ENCODE measurements at places on chromosomes 6 and 20.

DNA sequence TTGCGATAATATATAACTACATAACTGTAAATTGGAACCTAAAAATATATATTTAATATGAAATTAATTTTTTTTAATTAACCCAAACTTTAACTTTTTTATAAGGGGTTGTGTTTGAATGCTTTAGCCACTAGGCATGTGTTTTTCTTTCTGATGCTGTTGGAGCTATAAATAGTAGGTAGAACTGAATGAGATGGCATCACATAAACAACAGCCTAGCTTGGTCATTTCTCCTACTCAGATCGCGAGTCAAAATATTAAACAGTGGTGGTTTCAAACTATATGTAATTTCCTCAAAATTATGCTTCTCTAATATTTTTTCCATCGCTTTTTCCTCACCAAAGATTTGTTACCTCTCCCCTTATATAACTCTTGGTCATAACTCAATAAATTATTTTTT, 243.2 kb downstream of the ARID1B start:
- no peak for DNase-seq

- DNase-seq = no peak
These were observed 80.2 kb downstream of the GMPR start for GRCh38 chr6:16318538-16318937.

DNA sequence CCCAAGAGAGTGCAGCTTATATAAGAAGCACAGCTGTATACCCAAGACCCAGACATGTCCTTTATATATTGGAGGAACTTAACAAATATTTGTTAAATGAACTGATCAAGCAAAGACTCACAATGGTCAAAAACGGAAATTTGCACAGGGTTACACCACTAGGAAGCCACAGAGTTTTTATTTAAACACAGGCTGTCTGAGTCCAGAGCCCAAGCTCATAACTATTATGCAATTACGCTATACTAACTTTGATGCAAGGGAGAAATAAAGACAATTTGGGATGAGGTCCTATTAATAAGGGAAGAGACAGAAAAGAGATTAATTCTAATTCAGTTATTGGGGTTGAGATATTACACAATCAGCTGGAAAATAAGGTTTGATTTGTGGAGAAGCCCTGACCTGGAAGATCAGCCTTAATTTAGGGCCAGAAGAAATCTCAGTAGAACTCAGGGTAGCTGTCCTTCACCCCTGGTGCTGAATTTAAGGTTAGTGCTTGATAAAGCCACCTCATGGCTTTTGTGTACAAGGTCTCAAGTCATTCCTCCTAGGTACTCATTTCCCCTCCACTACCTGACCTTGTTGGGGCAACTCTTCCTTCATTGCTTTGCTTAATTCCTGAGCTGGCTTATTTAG, 10.5 kb upstream of the ZNF334 start:
- DNase-seq = no peak

- no peak for DNase-seq
These were observed 143.2 kb upstream of the ZNF217 start for GRCh38 chr20:53736757-53737395.

GRCh38 chr6:33172688-33173534, 19.4 kb downstream of the COL11A2 start:
- DNase-seq = no peak

- peak; percentile 8 for DNase-seq
These were observed 197.7 kb downstream of the BCAS1 start for GRCh38 chr20:53872561-53873229.

- no peak for DNase-seq
These were observed 36.3 kb downstream of the KIF25 start for GRCh38 chr6:168033791-168034190.

GRCh38 chr6:151647976-151648639, 154.3 kb downstream of the CCDC170 start:
- DNase-seq = no peak

DNA sequence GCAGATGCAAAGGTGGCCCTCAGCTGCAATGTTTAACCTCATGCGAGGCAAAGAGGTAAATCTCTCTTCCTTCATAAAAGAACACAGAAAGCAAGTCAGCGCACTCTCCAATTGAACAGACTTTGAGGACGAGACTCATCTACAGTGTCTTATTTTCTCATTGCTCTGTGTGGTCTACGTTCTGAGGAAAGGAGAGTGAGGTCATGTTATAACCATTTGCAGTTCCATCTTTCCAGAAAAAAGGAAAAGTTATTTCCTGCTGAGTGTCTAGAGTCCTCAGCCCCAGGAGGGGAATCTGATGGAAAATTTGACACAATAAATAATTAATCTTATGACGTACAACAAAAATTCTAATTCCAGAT, 35.6 kb upstream of the THBS2 start:
- no peak for DNase-seq

- DNase-seq = no peak
These were observed 93.4 kb upstream of the NXT1 start for GRCh38 chr20:23257106-23257761.

DNA sequence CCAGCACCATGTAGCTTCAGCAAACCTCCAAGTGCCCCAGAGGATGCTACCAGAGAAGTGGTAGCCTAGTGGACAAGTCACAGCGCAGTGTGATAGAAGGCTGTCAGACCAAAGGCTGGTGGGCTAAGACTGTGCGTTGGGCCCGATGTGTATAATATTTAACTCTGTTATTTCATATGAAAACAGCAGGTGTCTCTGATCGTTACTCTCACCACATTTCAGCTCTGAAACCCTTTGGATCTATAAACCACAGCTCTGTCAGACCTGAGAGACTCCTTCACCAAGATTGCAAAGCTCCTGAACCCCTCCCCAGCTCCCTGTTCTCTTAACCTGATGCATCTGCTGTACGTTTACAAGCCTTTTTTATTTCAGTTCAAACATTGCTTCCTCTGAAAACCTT, 43.8 kb downstream of the ISM1 start:
- DNase-seq = no peak

DNA sequence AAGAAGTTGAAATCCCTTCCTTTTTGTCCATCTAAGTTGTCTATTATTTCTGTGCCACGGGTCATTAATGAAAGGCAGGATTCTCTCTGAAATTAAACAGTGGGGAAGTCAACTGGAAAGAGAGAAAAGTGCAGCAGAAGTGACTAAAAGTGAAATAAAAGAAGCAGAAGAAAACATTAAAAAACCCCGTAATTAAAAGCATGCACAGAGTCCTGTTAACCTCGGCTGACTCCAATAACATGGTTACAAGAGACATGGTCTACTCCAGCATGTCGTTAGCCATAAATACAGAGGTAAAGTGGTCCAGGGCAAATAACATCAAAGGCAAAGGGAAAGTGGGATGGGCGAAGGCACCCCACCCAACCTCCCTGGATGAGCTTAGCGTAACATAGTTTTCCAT, 13.0 kb upstream of the MOXD1 start:
- DNase-seq = no peak

DNA sequence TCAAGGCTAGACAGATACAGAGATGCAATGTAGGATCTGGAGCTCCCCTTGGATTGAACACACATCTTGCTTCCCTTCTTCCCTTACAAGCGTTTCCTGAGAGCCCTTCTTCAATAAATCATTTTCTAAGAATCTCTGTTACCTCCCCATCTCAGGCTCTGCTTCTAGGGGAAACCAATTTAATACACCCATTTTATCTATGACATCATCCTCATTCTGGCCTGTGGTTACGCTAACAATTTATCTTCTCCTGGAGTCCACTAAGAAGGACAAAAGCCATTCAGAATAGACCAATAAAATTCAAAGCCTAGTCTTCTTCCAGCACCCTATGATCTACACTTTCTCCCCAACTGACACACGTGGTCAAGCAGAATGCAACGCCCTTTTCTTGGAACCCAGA, 390.1 kb downstream of the PLCB1 start:
- no peak for DNase-seq

DNA sequence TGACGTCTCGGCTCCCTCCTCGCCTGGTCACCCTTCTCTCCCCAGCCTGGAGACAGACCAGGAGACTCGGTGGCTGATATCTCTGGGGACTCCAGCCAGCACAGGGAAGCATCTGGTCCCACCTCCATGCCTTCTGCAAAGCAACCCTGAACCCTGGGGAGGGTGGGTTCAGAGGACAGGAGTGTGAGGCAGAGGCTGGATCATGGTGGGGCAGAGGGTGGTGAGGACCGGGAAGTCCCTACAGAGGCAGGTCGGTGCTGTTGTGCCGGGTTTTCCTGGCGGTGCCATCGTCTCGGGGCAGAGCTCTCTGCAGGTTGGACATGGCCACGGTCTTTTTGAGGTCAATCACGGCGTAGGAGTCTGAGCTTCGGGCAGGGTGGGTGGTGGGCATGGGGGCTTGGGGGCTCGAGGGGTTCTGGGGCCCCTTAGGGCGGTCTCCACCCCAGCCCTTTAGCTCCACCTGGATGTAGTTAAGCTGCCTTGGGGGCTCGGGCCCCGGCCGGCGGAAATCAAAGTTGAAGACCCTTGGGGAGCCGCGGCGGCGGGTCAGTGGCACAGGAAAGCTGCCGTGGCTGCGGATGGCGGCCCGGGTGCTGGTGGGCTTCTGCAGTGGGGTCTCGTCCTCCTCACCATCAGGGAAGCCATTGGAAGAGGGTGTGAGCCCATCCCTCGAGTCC, 9.2 kb downstream of the FRS3 start:
- no peak for DNase-seq

DNA sequence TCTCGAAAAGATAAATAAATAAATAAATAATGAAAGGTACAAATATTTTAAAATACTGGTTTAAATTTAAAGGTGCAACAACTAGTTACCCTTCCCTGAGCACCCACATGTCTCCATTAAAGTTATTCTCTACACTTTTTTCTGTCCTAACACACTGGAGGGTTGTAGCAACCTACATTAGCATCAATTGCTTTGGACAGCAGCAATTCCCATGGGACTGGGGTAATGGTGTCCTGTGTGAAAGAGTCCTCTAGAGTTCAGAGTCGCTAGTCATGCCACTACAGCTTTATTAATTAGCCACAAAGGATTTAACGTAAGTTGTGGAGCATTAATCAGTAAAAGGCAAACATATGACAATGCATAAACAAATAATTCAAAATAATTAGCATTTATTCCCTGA, 14.1 kb upstream of the CD24 start:
- no peak for DNase-seq

GRCh38 chr20:58349570-58349969, 39.5 kb upstream of the VAPB start:
- no peak for DNase-seq

DNA sequence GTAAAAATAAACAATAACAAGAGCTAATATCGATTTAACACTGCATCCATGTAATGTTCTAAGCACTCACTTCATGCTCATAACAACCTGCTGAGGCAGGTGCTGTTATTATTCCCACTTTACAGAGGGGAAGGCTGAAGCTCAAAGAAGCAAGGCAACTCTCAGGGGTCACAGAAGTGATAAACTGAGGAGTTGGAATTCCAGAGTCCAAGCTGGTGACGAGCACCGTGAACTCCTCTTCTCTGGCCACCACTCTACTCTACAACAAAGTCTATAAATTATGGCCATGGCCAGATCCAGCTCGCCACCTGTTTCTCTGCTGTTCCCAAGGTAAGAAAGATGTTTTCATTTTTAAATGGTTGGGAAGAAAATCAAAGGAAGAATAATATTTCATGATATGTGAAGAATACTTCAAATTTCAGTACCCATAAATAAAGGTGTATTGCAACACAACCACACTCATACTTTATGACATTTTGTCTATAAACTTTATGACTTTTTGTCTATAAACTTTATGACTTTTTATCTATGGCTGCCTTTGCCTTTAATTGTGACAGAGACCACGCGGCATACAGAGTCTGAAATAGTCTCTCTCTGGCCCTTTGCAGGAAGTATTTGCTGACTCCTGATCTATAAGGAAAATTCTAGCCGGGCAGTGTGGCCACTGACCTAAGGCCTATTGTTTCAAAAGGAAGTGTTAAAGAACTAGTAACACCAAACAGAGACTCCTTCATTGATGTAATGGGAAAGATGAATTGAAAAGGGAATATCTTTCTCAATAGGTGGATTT, 113.2 kb upstream of the KCNG1 start:
- no peak for DNase-seq

- no peak for DNase-seq
These were observed 485.6 kb upstream of the SYNCRIP start for GRCh38 chr6:86128130-86128814.

GRCh38 chr20:9051508-9051907, 17.4 kb upstream of the PLCB4 start:
- no peak for DNase-seq

DNA sequence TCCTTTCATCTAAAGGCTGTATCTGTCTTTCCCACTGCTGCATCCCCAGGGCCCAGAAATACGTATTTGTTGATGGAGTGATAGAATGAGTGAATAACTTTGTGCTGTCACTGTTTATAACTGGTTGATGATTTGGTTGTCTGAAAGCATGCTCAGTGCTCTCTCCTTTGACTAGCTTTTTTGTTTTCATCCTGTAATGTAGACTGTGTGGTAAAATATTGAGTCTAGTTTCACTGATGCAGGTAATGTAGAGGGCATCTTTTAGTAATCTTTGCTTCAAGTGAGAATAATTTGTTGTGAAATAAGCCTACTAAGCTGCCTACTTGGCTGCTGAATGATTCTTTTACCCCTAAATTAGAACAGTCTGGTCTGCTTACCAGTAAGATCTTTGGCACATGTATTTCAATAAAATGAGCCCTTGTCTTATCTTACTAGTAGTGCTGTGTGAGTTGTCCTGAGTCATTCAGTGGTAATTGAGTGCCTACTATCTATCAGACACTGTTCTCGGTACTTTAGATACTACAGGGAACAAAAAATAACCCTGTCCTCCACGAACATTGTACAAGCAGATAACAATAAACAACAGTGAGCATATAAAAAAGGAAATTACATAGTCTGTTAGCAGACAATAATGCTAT, 39.9 kb downstream of the MAPK14 start:
- DNase-seq = no peak

DNA sequence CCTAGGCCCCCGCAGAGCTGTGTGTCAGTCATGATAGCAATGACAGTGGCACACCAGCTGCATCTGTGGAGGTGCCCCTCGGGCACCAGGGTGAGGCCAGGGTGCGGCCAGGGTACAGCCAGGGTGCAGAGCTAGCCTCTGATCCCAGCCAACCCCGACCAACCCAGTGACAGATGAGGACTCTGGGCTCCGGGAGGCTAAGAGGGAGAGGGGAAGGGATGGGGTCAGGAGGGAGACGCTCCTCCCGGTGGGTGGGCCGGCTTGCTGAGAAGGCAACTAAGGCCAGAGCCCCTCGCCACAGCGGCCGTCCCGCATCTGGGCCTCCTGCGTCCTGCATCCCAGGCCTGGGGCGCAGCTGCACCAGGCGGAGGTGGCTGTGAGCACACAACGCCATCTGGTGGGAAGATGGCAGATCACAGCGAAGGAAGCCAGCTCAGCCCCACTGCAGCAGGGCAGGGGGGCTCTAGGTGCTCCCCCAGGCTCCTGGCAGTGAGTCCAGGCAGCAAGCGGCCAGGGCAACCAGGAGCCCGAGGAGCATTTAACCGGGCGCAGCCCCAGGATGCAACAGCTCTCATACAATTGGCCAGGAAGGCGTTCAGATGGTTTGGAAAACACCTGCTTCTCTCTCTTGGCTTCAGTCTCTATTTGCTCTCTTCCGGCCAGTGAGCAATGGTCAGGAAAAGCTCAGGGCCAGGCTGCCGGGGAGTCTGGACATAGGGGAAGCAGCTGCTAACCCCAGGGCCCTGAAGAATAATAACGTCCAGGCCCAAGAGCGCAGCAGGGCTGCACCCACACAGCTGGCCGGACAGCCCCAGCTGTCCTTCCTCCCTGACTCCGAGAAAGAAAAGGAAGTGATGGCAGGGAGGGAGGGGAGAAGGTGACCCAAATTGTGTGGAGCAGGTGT, 169.4 kb downstream of the TAF4 start:
- DNase-seq = no peak

GRCh38 chr6:45881705-45882467, 133.8 kb downstream of the CLIC5 start:
- DNase-seq = no peak

Data from effector memory CD4-positive, alpha-beta T cell (primary cell).